Spinal cord (tissue), 10 donors: ENCODE measurements at places on chromosomes 3 and 15.

- no peak for DNase-seq
These were observed 303.9 kb downstream of the GAP43 start for GRCh38 chr3:115927197-115927596.

GRCh38 chr3:144809380-144809779 is 837.8 kb downstream of the DIPK2A start:
- no peak for DNase-seq

DNA sequence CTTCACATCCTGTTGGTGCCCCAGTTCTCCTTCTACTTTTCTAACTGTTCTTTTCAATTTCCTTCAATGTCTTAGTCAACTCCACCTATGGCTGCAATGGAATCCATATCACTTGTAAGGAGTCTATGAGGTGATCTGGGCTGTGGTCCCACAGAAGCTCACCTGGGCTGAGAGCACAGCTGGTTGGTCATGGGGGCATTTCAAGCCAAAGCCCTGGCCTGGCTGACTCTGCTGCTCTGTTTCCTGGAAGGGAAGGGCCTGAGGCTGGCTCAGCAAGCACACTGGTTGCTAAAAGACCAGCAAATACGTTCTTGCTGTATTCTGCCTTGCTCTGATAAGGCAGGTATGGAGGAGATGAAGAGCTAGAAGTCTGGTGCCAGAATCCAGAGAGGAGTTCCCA is 29.0 kb downstream of the AMOTL2 start:
- DNase-seq: no peak

DNA sequence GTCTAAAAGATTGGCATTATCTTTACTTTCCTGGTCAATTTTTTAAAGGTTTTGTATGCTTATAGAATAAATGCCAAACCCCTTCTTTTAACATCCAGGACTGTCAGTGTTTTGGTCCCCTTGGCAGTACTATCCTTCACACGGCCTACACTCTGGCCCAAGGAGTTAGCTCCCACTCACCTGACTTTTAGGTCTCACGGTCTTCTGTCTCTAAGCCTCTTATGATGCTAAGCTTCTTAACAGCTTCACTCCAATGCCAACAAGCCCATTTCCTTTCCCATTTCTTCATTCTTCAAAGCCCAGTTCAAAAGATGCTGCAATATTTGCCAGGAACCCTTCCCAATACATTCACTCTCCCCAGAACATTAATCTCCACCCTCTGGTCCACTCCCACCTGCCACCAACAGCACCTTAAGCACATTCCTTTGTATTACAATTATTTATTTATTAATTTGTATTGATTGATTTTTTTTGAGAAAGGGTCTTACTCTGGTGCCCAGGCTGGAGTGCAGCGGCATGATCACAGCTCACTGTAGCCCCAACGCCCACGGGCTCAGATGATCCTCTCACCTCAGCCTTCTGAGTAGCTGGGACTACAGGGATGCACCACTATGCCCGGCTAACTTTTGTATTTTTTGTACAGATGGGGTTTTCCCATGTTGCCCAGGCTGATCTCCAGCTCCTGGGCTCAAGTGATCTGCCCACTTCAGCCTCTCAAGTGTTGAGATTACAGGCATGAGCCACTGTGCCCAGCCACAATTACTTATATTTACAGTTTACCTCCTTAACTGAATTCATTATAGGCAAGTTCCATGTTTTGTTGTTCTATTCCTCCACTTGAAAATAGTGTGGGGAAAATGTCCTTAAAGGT is 27.8 kb downstream of the IFT80 start:
- no peak for DNase-seq

GRCh38 chr3:161557445-161558150 is 61.0 kb downstream of the OTOL1 start:
- DNase-seq: no peak

DNA sequence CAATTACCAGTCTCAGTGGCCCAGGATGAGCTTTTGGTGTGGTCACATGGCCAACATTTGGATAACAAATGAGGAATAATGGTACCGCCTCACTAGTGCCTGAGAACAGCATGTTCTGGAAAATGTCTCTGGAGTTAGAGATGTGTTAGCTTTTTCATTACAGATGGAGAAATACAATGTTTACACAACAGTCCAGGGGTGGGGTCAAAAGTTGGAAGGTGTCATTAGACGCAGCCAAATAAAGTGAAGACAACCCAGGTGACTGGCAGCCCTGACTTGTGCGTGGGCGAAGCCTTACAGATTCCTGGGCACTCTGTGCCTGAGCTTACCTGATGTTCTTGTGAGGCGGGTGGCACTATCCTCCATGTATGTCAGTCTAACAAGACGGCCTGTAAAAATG is 12.8 kb downstream of the IL17RB start:
- no peak for DNase-seq

- DNase-seq: no peak
These were observed at the start of gene CHRM5 for GRCh38 chr15:33968224-33968623. Gene CHRM5, plus strand, starts transcription at chr15:33968497. Its CDS starts 94,221 bp downstream, at chr15:34062718.
